ENCODE measurements at places on chromosomes 1 and 21.

GRCh38 chr1:242411901-242412300 is 112.6 kb downstream of the PLD5 start:
- DNase-seq, result no peak

- no peak for DNase-seq
Measured at GRCh38 chr1:183206538-183207122, 20.6 kb downstream of the LAMC2 start.

- peak; percentile 78 for DNase-seq
Measured at GRCh38 chr1:208219659-208220282, 24.4 kb downstream of the PLXNA2 start.

DNA sequence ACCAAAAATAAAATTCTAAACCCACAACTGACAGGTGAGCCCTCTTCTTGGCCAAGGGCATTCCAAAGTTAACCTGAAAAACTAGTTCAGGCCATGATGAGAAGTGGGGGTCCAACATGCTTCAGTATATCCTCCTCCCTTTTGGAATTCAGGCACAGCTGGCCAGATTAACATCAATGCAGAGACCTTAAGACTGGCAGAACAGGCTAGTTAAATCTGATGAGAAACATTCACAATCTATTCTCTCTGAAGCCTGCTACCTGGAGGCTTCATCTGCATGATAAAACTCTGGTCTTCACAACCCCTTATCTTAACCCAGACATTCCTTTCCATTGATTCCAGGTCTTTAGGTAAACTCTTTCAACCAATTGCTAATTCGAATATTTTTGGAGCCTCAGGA is 26.7 kb upstream of the ZBTB8B start:
- no peak for DNase-seq

- DNase-seq, result no peak
Measured at GRCh38 chr1:198118134-198118533, 38.7 kb upstream of the NEK7 start.

DNA sequence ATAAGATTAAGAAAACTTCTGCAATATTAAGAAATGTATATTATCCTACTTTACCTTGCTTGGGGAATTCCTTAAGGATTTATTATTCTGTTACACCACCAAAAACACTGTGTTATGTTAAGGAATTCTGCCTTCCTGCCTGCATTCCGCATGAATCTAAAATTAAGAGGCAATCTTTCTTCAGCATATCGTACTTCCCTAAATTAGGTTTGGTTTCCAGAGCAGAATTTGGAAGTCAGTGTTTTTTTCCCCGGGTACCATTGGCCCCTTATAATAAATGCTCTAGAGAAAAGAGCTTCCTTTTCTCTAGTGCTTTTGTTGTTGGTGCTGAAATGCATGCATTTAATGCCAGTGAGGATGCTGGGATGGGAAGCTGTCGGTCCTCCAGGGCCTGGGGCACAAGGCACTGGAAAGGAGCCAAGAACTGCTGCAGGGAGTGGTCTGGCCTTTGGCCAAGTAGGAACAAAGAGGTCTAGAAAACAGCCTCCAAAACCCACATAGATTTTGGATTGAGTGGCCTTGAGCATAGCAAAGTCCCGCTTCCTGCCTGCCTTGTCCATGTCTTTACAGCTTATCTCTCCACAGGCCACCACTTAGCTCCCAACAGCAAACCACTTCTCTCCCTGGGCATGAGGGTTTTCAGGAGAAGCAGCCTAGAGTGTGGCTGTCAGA is 69.9 kb downstream of the RRAGC start:
- DNase-seq, result peak; percentile 59

DNA sequence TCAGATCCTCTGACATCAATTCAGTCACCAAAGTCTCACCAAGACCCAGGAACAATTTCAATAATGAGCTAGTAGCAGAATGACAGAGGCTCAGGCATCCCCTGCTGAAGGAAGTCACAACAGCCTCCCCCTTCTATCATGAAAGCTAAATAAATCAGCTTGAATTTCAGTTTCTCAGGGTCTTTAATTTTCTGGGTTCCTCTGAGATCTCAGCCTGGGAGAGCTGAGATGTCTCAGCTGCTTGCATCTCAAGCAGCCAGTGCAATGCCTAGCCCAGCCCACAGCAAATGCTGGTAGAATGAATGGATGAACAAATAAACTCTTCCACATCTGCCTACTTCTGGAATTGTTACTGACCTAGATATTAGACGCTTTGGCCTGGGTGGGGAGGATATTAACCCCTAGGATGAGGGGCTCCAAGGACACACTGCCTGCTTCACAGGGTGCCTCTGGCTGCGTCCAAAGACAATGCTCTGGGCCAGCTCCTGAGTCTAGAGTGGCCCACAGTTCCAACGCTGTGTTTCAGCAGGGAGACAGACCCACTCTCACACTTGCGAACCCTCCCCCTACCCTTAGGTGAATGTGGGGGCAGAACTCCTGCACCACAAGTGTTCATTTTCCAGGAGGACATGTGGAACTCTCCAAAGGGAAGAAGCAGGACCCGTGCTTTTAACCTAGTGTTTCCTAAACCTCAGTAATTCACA is 11.2 kb upstream of the LORICRIN start:
- DNase-seq, result no peak

GRCh38 chr1:89081005-89081404 is 16.0 kb upstream of the GBP1 start:
- DNase-seq, result no peak

DNA sequence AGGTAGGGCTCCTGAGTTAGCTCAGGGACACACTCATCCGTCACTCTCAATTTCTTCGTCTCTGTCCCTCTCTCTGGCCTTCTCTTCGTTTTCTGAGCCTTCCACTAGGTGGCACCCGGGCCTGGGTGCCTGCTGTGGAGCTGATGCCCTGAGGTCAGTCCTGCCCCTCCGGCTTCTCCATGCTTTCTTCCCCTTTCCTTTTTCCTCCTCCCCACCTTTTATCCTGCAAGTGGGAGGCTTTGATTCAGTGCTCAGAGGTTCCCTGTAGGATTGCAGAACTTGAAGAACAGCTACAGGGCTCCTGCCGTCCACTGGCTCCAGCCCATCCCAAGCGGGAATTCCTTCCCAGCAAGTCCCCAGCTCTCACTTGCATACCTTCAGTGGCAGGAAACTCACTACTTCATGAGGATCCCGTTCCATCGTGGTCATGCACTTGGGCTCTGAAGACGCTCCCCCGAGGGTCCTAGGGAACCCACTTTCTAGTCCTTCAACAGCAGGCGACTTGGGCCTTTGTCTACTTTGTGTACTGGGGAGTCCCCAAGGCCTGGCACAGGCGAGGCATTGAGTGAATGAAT is 45.6 kb downstream of the SRRM1 start:
- DNase-seq, result peak; percentile 85

- no peak for DNase-seq
Measured at GRCh38 chr1:160797271-160797709, 1.3 kb downstream of the LY9 start.

GRCh38 chr1:38013227-38013622 is 691 bp downstream of the UTP11 start:
- no peak for DNase-seq

- no peak for DNase-seq
Measured at GRCh38 chr1:36419569-36419968, 21.9 kb upstream of the LSM10 start.

DNA sequence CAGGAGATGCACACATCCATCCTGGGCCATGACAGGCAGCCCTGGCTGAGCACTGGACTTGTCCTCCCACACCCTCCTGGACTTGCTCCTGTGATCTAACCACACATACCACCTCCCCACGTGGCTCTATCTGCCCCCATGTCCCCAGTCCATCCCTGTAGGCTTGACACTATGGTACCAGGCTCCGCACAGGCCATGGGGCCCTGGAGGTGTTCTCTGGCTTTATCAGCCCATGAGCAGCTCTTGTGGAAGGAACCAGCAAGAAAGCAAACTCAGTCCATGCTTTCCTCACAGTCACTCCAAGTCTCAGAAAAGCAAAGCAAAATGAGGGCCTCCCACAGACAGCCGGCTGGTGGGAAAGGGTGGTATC is 61.6 kb downstream of the CD46 start:
- DNase-seq, result no peak

GRCh38 chr1:155043793-155044192 is 7.3 kb upstream of the ADAM15 start:
- no peak for DNase-seq

DNA sequence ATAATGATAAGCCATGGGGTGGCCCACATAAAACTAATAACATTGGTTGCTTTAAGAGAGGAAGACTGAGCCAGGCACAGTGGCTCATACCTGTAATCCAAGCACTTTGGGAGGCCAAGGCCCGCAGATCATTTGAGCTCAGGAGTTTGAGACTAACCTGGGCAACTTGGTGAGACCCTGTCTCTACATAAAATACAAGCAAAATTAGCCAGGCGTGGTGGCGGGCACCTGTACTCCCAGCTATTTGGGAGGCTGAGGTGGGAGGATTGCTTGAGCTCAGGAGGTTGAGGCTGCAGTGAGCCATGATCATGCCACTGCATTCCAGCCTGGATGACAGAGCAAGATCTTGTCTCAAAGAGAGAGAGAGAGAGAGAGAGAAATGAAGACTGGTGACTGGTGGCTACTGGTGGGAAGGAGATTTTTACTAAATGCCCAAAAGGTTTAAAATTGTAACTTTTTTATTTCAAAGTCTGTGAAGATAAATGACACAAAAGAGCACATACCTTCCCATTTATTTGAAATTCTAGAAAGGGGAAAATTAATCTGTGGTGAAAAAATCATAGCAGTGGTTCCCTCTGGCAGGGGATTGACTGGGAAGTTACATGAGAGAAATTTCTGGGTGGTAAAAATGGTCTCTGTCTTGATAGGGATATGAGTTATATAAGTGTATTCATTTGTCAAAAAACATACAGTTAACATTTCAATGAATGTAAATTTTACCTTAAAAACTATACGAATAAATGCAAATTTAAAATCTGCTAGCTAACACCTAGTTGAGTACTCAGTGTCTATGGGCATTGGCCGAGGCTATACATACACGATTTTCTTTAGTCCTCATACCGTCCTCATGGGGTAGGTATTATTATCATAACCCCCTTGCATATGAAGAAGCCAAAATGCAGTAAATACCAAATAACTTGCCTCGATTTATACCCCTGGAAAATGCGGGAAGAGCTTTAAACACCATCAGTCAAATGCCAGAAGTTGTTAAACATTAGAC is 2.2 kb upstream of the NBPF1 start:
- no peak for DNase-seq

DNA sequence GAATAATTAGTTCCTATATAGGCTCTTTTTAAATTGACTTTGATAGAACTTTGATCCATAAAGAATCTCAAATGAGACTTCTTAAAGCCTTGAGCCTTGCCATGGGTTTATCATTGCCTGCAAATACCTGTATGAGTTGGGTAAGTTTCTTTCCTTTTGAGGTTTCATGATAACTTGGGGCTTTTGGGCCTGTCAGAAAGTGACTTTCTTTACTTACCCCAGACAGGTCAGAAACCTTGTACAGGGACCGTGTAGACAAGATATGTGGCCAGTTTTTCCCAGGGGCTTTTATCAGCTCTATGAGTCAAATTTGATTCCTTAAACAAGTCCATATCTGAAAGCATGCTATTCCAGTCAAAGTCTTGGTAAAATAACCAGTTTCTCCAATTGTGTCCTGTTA is 17.3 kb downstream of the KCTD3 start:
- no peak for DNase-seq

DNA sequence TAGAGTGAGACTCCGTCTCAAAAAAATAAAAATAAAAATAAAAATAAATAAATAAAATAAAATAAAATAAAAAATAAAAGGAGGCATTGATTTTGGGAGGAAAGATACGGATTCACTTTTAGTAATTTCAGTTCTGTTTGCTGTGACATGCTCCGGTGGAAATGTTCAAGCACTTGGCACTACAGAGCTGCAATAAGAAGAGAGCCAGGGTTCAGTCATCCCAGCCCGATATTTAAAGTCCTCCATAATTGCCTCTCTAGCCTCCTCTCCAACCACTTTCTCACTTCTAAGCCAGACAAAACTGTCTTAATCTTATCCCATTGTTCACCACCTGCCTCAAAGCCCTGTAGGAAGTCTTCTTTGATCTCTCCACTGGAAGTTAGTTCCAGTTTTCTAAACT is 55.0 kb upstream of the MACF1 start:
- DNase-seq, result no peak

- no peak for DNase-seq
Measured at GRCh38 chr1:154733621-154734020, 125.6 kb upstream of the ADAR start.

- DNase-seq, result no peak
Measured at GRCh38 chr1:207020709-207021107, 11.8 kb downstream of the C1orf116 start.

DNA sequence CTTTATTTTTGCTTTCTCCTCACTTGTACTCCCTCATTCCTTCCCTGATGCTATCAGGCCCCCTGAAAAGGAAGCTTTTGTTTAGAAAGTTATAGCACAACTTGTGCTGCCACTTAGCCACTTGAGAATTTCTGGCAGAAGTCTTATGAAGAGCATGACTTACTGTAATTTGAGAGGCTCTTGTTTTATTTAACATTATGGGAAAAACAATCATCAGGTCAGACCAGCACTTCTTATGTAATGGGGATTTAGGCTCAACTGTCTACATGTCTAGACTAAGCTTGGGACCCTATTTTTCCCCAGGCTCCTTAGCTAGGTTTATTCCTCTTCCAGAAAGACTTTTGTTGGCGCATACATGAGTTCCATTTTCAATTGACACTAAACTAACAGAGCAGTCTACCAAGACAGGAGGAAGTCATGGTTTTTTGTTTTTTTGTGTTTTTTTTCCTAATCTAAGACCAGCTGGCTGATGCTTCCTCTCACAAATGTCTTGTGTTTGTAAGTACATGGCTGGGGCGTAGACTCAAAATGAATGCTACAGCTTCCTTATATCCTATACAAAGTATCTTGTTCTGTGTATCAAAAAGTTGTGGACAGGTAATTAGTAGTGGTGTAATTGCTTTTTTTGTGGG is 31.5 kb downstream of the TNFSF4 start:
- DNase-seq, result peak; percentile 27

DNA sequence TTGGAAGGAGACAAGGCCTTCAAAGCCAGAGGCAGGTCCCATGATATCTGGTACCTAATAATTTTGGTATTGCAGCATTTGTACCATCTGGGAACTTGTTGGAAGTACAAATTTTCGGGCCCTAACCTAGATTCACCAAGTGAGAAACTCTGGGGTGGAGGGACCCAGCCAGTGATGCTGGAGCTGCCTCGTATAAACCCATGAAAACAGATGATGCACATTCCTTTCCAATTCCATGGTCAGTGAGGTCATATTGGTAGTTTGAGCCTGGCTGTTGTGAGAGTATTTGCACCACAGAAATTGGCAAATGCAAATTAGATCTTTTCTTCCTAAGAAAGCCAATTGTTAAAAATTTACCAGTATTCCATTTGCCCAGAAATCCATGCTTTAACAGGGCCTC is 269.6 kb upstream of the PLXNA2 start:
- DNase-seq, result no peak
